ENCODE measurements at places on chromosomes 4 and X.

GRCh38 chr4:188372058-188372457 lies 232.8 kb downstream of the TRIML1 start:
- no peak for DNase-seq

GRCh38 chr4:162408309-162408708 lies 244.5 kb upstream of the FSTL5 start:
- peak; percentile 11 for DNase-seq

DNA sequence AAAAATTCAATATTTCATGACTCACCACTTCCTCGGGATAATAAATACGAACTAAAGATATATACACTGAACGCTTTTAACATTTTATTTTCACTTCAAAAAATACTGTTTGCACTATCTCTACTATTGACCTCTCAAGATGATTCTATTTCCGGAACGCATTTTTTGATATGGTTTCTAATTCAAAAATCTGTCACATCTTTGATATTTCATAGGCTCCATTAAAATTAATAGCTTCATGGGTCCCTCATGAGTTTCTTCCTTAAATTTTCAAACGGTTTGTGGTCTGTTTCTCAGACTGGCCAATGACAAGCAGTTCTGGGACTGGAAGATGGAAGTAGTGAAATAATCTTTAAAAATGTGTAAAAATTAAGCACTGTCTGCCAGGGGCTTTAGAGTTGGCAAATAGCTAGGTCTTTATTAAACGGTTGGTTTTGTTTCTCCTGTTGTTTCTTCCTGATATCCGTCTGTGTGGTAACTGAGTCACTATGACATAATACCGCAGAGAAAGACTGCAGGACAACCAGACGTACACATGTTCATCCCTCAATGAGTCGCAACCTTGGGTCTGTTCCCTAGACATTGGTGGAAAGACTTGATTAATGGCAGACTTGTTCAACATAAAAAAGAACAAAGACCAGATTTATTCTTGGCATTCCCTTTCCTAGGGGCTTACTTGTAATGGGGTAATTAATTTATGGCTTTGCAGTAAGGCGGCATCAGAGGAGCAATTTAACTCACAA lies 133.8 kb downstream of the PALLD start:
- no peak for DNase-seq

- no peak for DNase-seq
Measured at GRCh38 chr4:58261526-58261925, 1151.3 kb upstream of the IGFBP7 start.

DNA sequence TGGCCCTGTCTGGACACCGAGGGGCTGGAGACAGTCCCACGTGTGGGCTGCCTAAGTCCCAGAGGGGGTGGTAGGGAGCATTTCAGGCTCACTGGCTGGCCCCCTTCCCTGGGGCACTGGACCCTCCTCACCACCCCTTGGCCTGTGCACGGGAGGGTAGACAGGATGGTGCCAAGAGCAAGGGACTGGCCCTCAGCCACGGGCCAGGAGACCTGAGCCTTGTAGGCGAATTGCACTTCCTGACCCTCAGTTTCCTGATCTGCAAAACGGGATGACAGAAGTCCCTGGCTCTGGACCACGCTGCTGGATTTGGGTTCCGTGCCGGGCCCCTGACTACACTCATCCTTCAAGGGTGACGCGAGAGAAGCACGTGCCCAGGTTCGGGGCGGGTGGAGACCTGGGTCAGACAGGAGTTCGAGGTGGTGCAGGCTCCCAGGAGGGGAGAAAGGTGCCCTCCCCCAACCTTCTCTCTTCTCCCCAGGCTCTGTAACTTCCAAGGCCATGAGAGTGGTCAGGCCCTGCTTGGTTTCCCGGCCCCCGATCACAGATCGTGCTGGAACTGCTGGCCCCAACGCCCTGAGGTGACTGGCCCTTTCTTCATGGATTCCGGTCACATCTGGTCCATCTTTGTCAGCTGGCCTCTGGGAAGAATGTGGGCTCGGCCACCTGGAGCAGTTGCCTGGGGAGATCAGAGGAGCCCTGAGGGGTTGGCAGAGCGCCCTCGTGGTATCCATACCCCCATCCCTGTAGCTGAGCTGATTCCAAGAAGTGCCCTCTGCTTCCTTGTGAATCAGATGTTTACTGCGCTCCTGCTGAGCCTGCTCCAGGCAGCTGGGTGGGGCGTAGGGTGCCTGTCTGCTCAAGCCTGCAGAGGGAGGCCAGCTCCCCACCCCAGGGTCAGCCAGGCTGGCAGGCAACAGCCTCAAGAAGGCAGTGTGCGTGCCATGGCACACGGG lies 3.3 kb downstream of the SH3BP2 start:
- DNase-seq: peak; percentile 76

GRCh38 chr4:165027762-165028402 lies 3.9 kb upstream of the TRIM60 start:
- DNase-seq: no peak

- no peak for DNase-seq
Measured at GRCh38 chrX:47145395-47146120, 537 bp downstream of the RBM10 start.

- DNase-seq: no peak
Measured at GRCh38 chrX:3520458-3520857, 174.0 kb upstream of the MXRA5 start.

DNA sequence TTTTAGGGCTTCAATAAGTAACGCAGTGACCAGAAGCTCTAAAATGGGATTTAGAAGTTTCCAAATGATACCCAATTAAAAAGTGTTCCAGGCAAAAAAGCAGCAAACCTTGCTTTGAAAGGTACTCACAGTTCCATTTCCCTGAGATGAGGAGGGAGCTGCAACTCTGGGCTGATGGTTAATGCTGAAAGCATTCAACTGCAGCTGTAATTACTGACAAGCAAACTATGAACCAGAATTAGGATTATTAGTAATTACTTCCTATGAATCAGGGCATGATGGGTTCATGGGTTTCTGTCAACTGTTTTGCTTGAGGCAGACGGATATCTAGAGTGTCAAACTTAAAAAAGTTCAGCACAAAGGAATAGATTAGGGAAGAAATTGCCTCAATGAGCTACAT lies 357.4 kb downstream of the STIM2 start:
- no peak for DNase-seq

DNA sequence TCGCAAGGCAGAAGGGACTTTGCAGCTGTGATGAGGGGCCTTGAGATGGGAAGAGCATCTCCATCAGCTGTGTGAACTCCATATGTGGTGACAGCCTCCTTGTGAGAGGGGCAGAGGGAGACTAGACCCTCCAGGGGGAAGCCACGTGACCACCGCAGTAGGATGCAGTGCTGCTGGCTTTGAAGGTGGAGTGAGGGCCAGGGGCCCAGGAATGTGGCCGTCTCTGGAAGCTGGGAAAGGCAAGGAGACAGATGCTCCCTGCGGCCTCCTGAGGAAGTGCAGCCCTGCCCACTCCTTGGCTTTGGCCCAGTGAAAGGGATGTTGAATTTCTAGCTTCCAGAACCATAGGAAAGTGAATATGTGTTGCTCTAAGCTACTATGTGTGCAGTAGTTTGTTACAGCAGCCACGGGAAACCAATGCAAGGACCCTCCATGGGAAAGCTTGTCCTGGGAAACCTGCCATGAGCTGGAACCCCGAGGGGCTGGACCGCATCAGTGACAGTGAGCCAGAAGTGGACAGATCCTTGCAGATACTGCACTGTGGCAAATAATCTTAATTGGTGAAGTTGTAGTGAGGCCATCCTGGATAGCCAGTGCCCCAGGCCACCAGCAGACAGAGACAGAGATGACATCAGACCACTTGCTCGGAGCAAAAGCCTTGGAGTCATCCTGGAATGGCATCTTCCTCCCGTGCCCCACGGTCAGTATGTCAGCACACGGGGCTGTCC lies 35.4 kb upstream of the SORCS2 start:
- DNase-seq: no peak

All from COR-L47 (cell line).